ENCODE measurements at places on chromosomes 4 and X.

DNA sequence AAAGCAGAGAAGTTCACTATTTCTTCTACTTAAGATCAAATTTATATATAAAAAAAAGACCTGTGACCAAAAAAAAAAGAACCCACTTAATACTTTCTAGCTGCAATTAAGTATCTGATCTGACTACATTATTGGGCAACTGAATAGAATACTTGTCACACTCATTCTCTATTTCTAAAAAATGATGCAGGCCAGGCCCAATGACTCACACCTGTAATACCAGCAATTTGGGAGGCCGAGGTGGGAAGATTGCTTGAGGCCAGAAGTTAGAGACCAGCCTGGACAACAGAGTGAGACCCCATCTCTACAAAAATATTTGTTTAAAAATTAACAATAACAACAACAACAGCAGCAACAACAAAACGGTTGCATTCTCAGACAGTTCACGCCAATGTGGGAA, 108.8 kb upstream of the BMP2K start:
- DNase-seq = no peak

DNA sequence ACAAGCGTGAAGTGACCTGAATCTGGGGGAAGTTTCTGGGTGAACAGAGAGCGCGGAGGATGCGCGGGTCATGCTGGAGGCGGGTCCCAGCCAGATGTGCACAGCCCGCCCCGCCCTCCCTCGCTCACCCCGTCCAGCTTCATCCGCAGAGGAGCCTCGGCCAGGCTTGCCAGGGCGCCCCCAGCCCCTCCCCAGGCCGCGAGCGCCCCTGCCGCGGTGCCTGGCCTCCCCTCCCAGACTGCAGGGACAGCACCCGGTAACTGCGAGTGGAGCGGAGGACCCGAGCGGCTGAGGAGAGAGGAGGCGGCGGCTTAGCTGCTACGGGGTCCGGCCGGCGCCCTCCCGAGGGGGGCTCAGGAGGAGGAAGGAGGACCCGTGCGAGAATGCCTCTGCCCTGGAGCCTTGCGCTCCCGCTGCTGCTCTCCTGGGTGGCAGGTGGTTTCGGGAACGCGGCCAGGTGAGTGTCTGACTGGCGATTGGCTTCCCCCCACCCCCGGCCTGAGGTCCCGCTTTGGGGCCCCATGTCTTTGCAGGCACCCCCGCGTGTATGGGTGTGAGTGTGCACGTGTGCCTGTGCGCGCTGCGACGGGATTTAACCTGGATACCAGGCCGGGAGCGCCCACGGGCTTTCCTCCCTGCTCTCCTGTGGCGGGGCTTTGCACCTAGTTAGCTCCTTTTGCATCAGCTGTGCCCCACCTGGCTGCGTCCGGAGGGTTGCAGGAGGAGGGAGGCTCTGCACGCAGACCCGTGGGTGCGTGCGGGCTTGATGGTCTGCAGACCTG, at the start of gene EGFL6:
TSS of gene EGFL6 (plus strand) at position 123 of the 782 bp plus-strand sequence. CDS start at position 384, 261 bp downstream.
- peak; percentile 60 for DNase-seq

GRCh38 chrX:129556806-129557315, 16.8 kb downstream of the OCRL start:
- DNase-seq = no peak

GRCh38 chrX:21870494-21870893, 14.7 kb downstream of the YY2 start:
- no peak for DNase-seq

GRCh38 chrX:72395237-72395636, 89.5 kb upstream of the CITED1 start:
- no peak for DNase-seq

DNA sequence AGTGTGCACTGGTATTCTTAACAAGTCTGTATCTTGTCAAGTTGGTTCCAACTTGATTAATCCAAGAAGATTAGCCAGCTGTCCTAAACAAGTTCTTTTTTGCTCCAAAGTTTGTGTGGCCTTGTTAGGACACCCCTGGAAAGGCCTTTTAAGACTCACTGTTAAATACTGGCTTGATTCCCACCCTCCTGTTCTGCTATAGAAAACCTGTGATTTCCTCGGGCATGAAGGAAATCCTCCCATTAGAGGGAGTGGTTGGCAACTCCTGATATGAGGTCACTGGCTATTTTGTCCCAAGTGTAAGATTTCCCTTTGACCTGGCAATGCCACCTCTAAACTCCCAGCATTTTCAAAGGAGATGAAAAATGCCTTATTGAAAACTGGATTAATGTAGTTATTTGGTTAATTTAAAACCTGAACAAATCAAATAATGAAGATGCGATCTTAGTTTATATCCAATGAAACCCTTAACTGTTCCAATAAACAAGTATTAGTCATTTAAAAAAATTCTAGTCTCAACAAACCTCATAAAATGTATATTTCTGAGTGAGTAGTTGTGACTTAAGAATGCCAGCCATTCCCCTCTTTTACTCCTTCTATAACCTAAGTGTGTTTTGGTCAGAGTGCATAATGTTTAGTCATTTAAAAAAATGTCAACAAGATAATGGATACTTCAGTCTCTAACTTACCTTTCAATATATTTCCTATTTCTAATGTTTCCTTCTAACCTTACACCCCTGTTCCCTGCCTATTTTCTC, 94.4 kb downstream of the NPNT start:
- no peak for DNase-seq

GRCh38 chr4:178068136-178068535, 625.9 kb upstream of the AGA start:
- DNase-seq = no peak

DNA sequence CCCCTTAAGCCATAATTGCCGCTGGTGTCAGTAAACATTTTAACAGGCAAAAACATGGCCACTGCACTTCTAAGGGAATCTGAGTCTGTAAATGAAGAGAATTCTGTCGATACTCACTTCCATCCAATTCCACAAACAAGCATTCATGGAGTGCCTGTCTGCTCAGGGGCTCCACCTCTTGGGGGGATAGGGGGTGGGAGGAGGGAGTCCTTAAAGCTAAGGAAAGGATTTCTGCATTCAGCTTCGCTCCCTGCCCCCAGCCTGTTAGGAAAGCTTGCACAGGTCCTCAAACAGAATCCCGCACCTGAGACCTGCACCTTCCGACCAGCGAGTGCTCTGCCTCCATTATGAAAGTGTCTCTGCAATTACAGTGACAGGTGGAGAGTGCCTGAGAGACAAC, 130.2 kb upstream of the KIT start:
- no peak for DNase-seq

GRCh38 chr4:2768921-2769336, 12.8 kb upstream of the TNIP2 start:
- no peak for DNase-seq

DNA sequence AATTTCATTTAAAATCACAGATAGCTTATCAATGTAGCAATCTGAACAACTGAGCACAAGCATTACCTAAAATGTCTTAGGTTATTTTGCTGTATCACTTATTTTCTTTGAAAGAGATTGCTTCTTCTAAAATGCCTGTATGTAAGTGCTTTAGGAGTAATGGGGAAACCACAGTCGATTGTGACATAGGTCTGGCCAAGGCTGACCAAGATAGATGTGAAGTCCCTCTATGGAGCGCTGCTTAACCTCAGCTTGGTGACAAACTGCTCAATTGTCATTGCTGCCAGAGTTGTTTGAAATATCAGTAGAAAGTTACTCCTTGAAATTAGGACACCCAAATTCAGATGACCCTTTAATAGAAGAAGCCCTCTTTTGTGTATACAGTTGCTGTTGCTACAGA, 401.9 kb upstream of the NDST4 start:
- no peak for DNase-seq

GRCh38 chr4:18556402-18556801, 534.8 kb upstream of the LCORL start:
- DNase-seq = no peak

All from activated CD4-positive, alpha-beta T cell treated with anti-CD3 and anti-CD28 coated beads, Interleukin-2, amount 10 ng/mL, durations not matched to agents 24 days and 14 days (primary cell).